ENCODE measurements at places on chromosomes 2 and 18. TPM values are rescaled to one million over a fixed set of nuclear protein-coding genes. Genes with fewer than 3 reads are reported as not detected.

CPS1 gene
- total RNA-seq, result 10.7 TPM

NPPC gene
- 0.41 TPM for total RNA-seq

ST8SIA5 gene
- total RNA-seq, result not detected

DES gene
- total RNA-seq, result 0.18 TPM

PTPRN gene
- 1.1 TPM for total RNA-seq

DTNA gene
- 0.14 TPM for total RNA-seq

ZC3H6 gene
- 0.29 TPM for total RNA-seq

VWC2L gene
- total RNA-seq, result not detected

TMEM17 gene
- total RNA-seq, result 6.0 TPM

HSPD1 gene
- total RNA-seq, result 578 TPM

MOGAT1 gene
- not detected for total RNA-seq

KCTD1 gene
- 38.4 TPM for total RNA-seq

ZC3H8 gene
- 14.6 TPM for total RNA-seq

CIB4 gene
- total RNA-seq, result 0.44 TPM

COL4A3 gene
- 0.28 TPM for total RNA-seq

CLEC4F gene
- total RNA-seq, result not detected

ITGAV gene
- 69.9 TPM for total RNA-seq

RAX gene
- not detected for total RNA-seq

ELOA2 gene
- not detected for total RNA-seq

C1QL2 gene
- 0.28 TPM for total RNA-seq

NT5C1B gene
- total RNA-seq, result not detected

KCNE4 gene
- total RNA-seq, result 0.65 TPM

SH3BP4 gene
- 36.3 TPM for total RNA-seq

CCDC74B gene
- 5.7 TPM for total RNA-seq

CTAGE1 gene
- total RNA-seq, result not detected

SRD5A2 gene
- total RNA-seq, result not detected

BOK gene
- total RNA-seq, result 33.8 TPM

CAVIN2 gene
- 38.8 TPM for total RNA-seq

FAP gene
- total RNA-seq, result not detected

DSC2 gene
- total RNA-seq, result 0.86 TPM

All from A549 treated with ZK216348 at 1 μM for 4 hours (cell line).